T-cell (primary cell): ENCODE measurements at places on chromosomes 6 and 20.

DNA sequence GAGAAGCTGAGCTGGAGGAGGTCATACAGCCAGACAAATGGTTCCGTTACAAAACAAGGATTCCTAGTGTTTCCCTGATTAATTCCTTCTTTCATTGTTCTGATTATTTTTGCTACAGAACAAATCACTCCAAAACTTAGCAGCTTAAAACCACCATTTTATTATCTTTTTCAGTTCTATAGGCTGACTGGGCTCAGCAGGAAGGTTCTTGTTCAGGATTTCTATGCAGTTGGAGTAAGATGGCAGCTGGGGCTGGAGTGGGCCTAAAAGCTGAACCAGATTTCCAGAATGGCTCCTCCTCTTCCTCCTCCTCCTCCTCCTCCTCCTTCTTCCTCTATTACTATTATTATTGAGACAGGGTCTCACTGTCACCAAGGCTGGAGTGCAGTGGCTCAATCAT lies 112.2 kb upstream of the SHLD1 start:
- no peaks in the 10 kb centered on the region for H3K36me3 ChIP-seq
- peaks cover 8% of the 10 kb centered on the region for H3K4me1 ChIP-seq
- DNase-seq = no peak
- H3K27me3 ChIP-seq = no peaks in the 10 kb centered on the region
- no peak overlapping the region for H3K27ac ChIP-seq
- H3K4me3 ChIP-seq = no peak overlapping the region

DNA sequence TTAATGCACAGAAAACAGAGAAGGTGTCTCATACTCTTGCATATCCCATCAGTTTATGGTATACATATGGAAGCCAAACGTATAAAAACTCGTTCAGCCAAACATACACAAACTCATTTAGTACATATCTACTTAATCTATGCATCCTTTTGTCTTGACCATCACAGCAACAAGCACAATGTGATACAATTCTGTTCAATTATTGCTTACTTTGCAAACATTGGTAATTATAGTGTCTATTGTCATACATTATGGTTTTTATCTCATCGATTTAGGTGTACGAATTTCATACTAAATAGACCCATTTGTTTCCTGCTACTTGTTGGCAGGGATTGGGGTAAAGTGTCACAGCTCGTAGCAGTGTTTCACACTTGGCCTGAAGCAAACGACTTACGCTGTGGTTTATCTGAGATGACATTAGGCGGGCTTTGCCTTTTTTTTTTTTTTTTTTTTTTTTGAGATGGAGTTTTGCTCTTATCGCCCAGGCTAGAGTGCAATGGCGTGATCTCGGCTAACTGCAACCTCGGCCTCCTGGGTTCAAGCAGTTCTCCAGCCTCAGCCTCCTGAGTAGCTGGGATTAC lies 425.9 kb upstream of the JARID2 start:
- no peaks in the 10 kb centered on the region for H3K36me3 ChIP-seq
- DNase-seq = no peak
- H3K4me1 ChIP-seq = peaks cover 4% of the 10 kb centered on the region
- H3K27me3 ChIP-seq = no peaks in the 10 kb centered on the region

GRCh38 chr6:105994591-105995390 lies 91.3 kb upstream of the PRDM1 start:
- peak overlapping the region; percentile 68 for H3K4me3 ChIP-seq
- peaks cover 35% of the 10 kb centered on the region for H3K4me1 ChIP-seq
- H3K27ac ChIP-seq = peak overlapping the region; percentile 87
- no peaks in the 10 kb centered on the region for H3K36me3 ChIP-seq
- peak; percentile 12 for DNase-seq

- no peak for DNase-seq
- no peak overlapping the region for H3K4me3 ChIP-seq
- H3K36me3 ChIP-seq = no peaks in the 10 kb centered on the region
- peaks cover 10% of the 10 kb centered on the region for H3K27me3 ChIP-seq
Observed at GRCh38 chr6:125142618-125143017, 11.0 kb upstream of the TPD52L1 start.

GRCh38 chr6:53154794-53155193 lies 6.2 kb upstream of the GCM1 start:
- no peaks in the 10 kb centered on the region for H3K27me3 ChIP-seq
- no peak overlapping the region for H3K27ac ChIP-seq
- no peak for DNase-seq
- no peaks in the 10 kb centered on the region for H3K36me3 ChIP-seq
- H3K4me1 ChIP-seq = no peaks in the 10 kb centered on the region

DNA sequence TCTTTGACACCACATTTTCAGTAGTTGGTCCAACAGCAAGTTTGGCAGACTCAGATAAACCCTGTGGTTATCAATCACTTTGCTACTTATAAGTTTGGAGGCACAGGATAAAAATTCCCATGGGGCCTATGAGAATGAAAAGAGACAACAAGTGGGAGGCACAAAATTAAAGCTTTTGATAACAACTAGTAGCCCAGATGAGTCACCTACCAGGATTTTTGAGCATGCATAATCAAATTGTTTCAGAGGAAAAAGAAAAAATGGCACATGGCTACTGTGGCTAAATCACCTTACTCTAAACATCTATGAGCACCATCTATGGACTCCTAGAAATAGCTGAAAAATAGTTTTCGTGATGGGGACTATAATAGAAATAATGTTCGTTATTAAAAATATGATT lies 40.8 kb upstream of the BMP5 start:
- no peak for DNase-seq
- H3K4me1 ChIP-seq = no peaks in the 10 kb centered on the region
- H3K27me3 ChIP-seq = no peaks in the 10 kb centered on the region
- H3K4me3 ChIP-seq = no peak overlapping the region
- no peaks in the 10 kb centered on the region for H3K36me3 ChIP-seq

DNA sequence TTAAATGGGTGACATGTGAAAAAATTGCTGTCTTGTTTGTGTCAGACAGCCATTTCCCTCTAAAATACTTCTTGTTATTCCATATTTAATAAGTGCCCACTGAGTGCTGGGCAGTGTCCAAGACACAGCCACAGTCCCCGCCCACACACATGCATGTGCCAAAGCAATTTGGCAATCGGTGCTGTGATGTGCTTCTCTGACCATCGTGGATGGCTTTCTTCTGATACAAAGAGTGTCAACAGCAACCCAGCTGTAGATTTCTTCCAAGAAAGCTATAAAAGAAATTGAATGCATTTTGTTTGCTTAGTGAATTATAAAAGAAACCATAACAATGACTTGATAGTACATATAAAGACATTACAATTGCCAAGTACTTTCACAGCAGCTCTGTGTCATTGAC lies 140.5 kb upstream of the ATXN1 start:
- no peaks in the 10 kb centered on the region for H3K36me3 ChIP-seq
- no peaks in the 10 kb centered on the region for H3K27me3 ChIP-seq
- no peak for DNase-seq
- H3K4me3 ChIP-seq = no peak overlapping the region
- no peaks in the 10 kb centered on the region for H3K4me1 ChIP-seq
- no peak overlapping the region for H3K27ac ChIP-seq

DNA sequence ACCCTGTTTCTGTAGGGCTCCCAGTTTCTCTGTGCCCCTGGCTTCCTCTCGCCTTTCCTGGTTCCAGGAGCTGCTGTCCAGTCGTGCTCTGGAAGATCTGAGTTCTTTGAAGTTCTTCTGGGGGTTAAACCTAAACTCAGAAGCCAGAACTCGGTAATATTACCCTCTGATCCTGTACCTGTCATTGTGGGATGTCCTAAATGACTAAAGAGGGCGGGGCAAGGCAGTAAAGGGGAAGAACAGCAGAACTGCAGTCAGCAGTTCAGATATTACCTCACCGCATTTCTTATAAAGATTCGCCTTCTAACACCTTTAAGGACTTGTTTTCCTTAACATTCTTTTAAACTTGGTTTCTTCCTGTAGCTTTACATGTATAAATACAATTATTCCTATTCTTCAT lies 63.9 kb downstream of the FAM120B start:
- H3K4me3 ChIP-seq = no peak overlapping the region
- H3K27ac ChIP-seq = no peak overlapping the region
- H3K27me3 ChIP-seq = no peaks in the 10 kb centered on the region

DNA sequence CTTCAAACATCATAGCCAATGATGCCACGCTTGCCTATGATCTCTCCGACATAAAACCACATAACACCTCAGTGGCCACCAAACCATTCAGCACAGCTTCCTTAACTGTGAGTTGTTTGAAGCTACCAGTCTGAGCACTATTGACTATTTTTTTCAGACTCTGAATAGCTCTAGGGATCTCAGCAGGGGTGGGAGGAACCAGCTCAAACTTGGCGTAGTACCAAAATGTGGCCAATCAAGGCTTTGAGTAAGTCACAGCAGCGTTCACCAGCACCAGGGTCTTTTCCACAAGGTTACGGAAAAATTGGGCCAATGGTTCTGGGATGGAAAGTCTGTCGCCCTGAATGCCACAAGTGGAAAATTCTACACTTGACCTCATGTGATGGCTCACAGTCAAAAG lies 70.6 kb downstream of the SMPDL3A start:
- H3K36me3 ChIP-seq = no peaks in the 10 kb centered on the region
- H3K27me3 ChIP-seq = peaks cover 2% of the 10 kb centered on the region
- no peak overlapping the region for H3K4me3 ChIP-seq
- DNase-seq = no peak

- H3K4me3 ChIP-seq = no peak overlapping the region
- H3K27ac ChIP-seq = no peak overlapping the region
- no peak for DNase-seq
- no peaks in the 10 kb centered on the region for H3K36me3 ChIP-seq
- peaks cover 5% of the 10 kb centered on the region for H3K4me1 ChIP-seq
- H3K27me3 ChIP-seq = peaks cover 11% of the 10 kb centered on the region
Observed at GRCh38 chr6:130369831-130370230, 4.0 kb downstream of the TMEM200A start.

DNA sequence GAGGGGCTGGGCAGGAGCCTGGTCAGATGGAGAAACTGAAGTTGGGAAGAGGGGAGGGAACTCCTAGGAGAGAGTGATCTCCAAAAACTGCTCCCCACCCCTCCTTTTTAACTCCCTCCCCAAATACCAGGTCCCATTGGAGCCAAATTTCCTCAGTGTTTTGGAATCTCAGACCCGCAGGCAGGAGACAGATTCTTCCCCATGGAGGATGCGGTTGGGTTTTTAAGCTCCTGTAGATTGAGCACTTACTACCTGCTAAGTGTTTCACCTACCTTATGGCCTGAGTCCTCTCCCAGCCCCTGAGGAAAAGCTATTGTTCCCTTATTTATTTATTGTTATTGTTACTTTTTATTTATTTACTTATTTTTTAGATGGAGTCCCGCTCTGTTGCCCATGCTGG lies 73.2 kb downstream of the CEBPB start:
- peaks cover 3% of the 10 kb centered on the region for H3K27me3 ChIP-seq
- H3K27ac ChIP-seq = no peak overlapping the region
- no peaks in the 10 kb centered on the region for H3K36me3 ChIP-seq

DNA sequence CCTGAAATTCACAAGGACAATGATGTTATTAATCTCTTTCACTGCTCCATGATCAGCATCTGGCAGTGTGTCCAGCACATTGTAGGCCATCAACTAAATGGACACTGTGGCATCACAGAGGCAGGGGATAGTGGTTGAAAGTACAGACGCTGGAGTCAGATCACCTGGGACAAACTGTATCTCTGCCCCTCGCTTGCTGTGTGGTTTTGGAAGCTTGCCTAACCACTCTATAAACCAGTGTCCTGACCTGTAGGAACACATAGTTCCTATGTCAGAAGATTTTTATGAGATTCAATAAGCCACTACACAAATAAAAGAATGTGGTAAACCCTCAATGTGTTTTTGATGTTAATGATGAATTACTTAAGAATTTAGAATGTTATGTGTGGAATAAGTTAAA lies 219.3 kb upstream of the RNF217 start:
- no peak overlapping the region for H3K4me3 ChIP-seq
- no peaks in the 10 kb centered on the region for H3K4me1 ChIP-seq
- no peak for DNase-seq

DNA sequence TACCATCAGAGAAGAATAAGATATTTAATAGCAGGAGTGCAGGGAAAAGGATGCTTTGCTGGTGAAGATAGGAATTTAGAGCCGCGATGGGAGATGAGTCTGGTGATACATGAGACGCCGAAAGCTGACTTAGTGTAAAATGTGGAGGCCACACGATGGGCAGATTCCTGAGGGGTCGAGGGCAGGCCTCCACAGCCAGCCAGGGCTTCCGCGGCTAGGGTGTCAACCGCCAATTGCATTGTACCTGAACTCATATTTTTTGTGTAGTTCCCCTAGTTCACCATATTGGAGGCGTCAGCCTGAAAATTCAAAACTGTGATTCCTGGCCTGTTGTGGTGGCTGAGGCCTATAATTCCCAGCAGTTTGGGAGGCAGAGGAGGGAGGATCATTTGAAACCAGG lies 8.5 kb downstream of the ETV7 start:
- no peaks in the 10 kb centered on the region for H3K36me3 ChIP-seq
- no peak overlapping the region for H3K27ac ChIP-seq
- H3K4me1 ChIP-seq = no peaks in the 10 kb centered on the region

- no peak overlapping the region for H3K27ac ChIP-seq
- H3K27me3 ChIP-seq = no peaks in the 10 kb centered on the region
- no peaks in the 10 kb centered on the region for H3K36me3 ChIP-seq
Observed at GRCh38 chr6:129342796-129343195, 367.2 kb downstream of the ARHGAP18 start.

DNA sequence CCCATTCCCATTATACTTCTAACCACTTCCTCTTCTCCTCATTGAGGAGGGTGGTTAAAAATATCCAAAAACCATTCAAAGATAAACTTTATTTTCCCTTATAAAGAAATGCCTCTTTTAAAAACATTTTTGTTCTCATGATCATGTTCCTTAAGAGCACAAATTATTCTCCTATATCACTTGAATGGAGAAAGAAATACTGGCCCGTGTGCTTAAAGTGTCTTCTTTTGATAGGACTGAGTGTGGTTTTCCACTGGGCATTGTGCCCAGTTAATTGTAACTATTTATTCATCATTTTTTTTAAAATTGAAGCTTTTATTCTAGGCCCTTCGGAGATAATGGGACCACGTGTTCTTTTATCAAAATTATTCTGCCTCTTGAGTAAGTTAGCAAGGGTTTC lies 871.5 kb downstream of the QKI start:
- H3K4me1 ChIP-seq = no peaks in the 10 kb centered on the region
- H3K4me3 ChIP-seq = no peak overlapping the region
- no peaks in the 10 kb centered on the region for H3K27me3 ChIP-seq
- H3K36me3 ChIP-seq = no peaks in the 10 kb centered on the region

DNA sequence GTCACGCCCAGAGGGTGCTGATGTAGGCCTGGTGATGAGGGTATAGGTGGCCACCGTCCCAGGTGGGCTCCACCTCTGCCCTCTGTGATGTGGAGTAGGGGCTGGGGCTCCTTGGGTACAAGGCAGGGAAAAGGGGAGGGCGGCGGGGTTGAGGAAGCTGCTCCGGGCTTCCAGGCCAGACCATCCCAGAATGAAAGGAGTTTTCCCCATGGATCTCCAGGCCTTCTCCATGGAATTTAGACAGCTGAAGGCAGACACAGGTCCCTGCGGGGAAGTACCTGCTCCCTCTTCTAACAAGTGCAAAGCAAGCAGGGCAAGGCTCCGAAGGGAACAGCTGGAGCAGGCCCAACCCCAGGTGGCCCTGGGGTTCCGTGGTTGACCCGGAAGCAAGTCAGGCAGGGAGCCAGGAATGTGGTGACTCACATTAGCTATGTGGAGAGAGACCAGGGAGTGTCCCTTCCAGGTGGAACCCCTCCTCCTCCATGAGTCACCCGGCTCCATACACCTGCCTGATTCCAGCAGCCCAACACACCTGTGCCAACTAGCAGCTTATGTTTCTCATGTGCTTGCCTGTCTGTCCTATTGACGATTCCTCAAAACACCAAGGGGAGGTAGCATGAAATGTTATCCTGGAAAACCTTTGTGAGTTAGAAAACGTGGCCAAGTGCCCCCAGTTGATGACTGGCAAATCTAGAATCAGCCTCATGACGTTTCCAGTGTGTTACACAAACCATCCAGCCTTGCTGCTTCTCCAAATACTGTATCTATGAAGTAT lies 59.7 kb upstream of the SNX9 start:
- no peaks in the 10 kb centered on the region for H3K36me3 ChIP-seq
- peaks cover 41% of the 10 kb centered on the region for H3K4me1 ChIP-seq
- H3K27me3 ChIP-seq = no peaks in the 10 kb centered on the region
- no peak for DNase-seq
